ENCODE measurements at places on chromosomes 1 and 21.

GRCh38 chr1:21022279-21023040 is 154.2 kb downstream of the EIF4G3 start:
- DNase-seq, result peak; percentile 94

DNA sequence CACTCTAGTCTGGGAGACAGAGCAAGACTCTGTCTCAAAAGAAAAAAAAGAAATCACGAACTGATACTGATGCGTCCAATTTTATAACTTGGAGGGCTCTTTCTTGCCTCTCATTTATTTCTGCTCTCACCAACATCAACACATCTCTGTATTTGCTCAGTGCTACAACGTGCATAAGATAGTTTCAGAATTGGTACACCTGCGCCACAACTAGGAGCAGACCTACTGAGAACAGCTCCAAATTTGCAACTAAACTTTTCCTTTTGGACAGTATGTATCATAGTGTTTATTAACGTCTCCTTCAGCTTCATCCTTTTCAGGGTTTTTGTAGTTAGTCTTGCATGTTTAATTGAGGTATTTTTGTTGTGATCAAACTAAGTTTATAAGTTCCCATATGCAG is 27.7 kb downstream of the TRAPPC10 start:
- no peak for DNase-seq

DNA sequence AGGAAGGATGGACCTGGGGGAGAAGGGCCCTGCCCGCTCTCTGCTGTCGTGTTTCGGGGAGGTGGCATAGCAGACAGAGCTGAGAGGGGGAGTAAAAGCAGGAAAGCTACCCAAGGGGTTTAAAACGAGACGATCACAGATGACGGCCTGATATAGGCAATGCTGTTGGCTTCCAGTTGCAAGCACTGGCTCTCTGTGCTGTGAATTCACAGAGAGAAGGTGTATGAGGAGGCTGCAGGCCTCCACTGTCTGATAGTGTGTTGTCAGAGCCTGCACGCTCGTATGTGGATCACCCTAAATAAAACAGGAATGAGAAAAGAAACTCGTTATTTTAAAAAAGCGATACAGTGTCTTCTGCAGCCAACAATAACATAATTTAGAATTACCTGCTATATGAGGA is 57.4 kb downstream of the LGR6 start:
- DNase-seq, result no peak

GRCh38 chr1:203996126-203996525 is 76.8 kb upstream of the SOX13 start:
- DNase-seq, result no peak

GRCh38 chr21:43855955-43856354 is 9.1 kb upstream of the AGPAT3 start:
- DNase-seq, result no peak

DNA sequence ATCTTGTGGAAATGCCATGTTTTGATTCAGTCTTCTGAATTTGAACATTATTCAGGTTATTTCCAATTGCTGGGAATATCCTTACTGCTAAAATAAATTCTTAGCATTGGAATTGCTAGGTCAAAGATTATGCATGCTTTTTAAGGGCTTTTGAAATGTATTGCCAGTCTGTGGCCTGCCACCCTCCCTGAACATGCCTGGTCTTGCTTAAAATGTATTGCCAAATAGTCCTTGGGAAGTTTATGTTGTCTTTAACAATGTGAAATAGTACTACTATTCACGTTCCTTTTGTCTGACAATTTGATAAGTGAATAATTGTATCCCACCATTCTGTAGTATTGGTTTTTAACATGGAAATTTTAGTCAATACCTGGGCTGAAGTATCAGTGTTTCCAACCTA is 13.6 kb downstream of the TARDBP start:
- no peak for DNase-seq

Data from NCI-H2081 treated with DMSO at 0.1 percent for 48 hours (cell line).